Activated naive CD4-positive, alpha-beta T cell (primary cell): ENCODE measurements at places on chromosomes 1 and 21.

DNA sequence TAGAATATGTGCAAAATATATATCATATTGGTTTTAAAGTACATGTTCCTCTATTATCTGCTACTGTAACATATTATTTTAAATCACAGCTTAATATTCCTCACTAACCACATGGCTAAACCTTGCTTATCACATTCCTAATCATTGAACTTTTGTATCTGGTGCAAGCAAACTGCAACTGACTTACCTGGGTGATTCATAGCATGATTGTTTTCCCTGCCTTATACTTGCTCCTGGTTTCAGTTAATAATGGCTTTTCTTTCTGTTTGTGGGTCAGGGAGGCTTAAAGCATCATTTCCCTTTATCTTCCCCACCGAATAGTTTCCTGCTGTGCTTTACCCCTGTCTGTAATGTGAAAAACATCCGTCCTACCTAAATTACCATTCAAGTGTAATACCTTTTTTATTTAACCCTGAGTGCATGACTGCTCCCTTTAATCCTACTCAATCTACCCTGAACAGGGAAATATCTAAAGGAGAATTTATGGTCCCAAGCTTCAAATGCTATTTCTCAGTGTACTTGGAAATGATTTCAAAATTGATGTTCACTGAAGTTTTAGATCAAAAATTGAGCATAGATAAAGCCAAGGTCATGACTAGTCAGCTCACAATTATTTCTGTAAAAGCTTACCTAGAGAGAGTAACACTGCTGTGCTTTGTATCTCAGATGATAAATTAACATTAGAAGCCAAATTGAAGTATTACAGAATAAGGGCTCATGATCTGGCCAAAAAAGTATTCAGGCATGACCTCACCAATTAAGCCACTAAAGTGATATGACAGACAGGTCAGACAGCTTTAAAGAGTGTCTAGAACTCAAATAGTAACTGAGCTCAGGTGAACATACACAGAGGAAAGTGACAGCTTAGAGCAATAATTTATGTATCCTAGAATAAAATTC lies 507.1 kb downstream of the BRINP3 start:
- no peak for DNase-seq

GRCh38 chr1:51576085-51576444 lies 40.8 kb upstream of the OSBPL9 start:
- DNase-seq = no peak

- no peak for DNase-seq
These were observed 120.8 kb upstream of the BMP8A start for GRCh38 chr1:39370602-39371001.

DNA sequence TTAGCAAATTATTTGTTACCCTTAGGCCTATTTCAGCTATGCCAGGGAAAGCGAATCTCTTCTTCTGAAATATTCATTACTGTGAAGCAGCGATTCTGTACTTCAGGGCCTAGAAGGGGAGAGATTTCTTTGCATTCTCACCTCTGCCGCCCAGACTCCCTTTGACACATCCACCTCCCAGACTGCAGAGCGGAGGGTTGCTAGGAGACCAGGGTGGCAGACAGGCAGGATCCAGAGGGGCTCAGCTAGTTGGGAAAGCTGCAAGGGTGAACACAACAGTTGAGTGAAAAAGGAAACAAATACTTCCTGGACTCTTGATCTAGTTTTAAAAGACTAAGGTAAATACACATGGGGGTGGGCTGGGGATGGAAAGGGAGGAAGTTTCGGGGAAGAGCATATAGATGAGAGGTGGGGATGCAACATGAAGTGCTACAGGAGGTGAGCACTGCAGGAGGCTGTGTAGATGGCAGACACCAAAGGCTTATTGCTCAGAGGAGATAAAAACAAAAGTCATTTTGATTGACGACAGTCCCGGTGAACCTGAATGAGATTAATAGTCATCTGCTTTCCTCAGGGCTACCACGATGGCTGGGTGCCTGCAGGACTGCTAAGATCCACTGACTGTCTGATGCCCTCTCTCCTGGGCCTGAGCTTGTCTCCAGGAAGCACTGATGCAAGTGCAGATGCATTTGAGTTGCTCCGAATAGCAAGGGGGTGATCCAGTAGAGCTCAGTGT lies 26.4 kb upstream of the RAB3GAP2 start:
- DNase-seq = no peak

DNA sequence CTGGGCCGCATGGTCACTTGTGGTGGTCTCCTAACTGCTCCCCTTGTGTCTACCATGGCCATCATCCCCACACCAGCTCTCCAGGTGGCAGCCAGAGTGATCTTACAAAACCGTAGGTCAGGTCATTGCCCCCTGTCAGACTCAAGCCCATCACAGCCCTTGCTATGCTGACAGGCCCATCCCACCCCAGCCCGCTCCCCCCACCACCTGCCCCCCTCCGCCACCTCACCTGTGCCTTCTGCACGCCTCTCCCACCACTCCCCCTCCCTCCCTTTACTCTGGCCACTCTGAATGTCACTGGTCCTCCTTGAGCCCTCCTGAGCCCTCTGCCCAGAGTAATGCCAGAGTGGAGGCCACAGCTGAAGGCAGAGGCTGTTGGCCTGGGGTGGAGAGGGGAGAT lies 28.5 kb downstream of the TEX35 start:
- DNase-seq = no peak

GRCh38 chr1:246199086-246199645 lies 307.9 kb downstream of the SMYD3 start:
- DNase-seq = no peak

- no peak for DNase-seq
These were observed 44.9 kb downstream of the FOXD2 start for GRCh38 chr1:47482786-47483185.

GRCh38 chr1:11373895-11374747 lies 101.1 kb downstream of the UBIAD1 start:
- DNase-seq = no peak

GRCh38 chr1:175895966-175896365 lies 152.6 kb upstream of the TNR start:
- DNase-seq = no peak

DNA sequence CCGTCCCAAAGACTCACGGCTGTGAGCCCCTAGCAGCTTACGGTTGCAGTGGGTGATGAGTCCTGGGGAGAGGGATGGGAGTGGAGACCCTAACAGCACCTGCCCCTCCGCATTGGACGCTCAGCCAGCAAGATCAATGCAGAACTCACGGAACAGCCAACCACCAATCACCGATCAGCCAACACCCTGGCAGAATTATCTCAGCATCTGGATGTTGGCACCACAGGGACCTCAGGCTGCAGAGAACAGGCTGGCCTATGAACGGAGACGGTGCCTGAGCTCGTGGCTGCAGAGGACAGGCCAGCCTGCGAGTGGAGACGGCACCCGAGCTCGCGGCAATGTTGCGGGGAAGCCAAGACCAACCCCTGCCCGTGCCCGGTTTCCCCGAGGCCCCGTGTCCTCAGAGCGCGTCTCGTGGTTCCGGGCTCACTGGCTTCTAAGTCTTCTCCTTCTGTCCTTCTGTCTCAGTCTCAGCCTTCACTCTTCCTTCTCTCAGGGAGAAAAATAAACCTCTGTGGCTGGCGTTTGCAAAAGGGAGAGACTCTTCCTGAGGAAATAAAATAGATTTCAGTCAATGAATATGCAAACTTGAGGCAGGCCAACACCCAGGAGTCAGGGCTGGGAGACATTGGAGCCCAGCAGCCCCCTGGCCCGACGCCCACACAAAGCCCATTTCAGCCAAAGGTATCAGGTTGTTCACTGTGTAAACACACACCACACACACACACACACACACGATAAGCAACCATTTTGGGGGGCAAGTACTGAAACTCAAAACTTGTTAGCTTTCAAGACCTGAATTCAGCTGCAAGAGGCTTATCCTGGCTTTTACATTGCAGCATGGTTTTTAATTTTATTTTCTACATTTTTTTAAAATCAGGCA lies 67.8 kb downstream of the SIK1 start:
- DNase-seq = no peak
